ENCODE measurements at places on chromosomes 3 and 15.

DNA sequence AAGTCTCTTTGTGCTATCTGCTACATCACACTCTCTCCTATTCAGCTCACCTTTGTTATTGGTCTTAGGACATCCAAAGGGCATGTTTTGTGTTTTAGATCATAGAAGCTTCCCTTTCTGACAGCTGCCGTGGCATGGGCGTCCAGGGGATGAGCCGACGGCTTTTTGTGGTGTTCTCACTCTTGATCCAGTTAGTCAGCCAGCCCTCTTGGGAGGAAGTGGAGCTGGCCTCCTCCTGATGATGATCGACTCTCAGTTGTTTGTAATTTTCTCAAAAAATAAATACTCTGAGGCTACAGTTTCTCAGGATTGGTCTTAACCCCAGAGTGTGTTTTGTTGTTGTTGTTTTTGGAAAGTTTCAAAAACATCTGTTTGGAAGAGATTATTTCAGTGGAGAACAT is 34.4 kb downstream of the BOC start:
- peak; percentile 61 for DNase-seq

DNA sequence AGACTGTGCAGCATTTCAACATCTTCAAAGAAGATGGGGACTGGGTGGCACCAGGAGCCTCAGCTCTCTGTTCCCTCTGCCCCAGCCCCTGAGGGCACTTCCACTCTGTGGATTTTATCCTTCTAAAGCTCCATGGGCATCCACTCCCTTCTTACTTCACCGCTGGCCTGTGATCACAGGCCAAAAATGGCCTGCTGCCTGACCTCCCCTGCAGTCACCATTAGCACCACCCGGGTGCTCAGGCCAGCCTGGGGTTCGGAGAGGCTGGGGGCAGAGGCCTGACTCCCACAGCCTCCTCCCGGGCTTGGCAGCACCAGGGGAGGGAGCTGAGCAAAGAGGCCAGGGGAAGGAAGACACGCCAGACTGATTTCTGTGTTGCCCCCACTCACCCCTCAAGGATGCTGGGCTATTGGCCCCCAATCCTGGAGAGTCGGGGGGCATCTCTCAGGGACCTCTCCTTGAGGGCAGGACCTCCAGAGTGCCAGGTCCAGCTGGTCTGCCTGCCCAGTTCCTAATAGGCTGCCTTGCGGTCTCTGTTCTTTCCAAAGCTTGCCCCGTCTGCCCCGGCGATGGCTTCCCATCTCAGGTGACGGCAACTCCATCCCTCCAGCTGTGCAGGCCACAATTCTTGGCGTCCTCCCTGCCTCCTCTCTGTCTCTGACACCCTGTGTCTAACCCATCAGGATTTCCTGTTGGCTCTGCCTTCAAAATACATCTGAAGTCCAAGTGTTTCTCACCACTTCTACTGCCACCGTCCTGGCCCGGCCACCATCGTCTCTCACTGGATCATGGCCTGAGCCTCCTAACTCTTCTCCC is 67.1 kb downstream of the EXOG start:
- DNase-seq: no peak

DNA sequence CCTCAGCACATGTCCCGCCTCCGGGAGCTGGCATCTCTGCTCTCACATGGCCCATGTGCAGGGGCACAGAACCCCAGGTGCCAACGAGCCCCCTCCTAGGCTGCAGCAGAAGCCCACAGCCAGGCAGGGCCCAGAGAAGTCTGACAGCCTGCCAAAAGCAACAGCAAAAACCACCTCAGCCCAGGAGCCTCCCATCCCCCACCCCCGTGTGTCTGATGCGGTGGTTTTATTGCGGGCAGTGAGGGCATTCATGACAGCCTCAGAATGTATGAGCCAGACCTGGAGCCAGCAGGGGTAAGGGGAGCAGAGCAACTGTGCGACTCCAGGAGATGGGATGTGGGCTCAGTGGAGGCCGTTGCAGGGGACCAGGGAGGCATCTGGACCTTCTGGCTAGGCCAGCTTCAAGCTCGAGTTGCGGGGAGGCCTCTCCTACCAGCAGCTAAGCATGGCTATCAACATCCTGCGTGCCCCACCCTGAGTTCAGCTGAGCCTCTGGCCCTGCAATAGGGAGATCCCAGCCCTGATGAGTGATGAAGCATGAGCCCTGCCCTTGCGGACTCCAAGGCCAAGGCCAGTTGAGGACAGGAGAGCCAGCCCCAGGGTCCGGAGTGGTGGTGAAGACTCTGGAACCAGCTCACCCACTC is 52.5 kb downstream of the CYP11A1 start:
- no peak for DNase-seq

- DNase-seq: no peak
Observed at GRCh38 chr15:95347837-95348236, 982.7 kb upstream of the NR2F2 start.

DNA sequence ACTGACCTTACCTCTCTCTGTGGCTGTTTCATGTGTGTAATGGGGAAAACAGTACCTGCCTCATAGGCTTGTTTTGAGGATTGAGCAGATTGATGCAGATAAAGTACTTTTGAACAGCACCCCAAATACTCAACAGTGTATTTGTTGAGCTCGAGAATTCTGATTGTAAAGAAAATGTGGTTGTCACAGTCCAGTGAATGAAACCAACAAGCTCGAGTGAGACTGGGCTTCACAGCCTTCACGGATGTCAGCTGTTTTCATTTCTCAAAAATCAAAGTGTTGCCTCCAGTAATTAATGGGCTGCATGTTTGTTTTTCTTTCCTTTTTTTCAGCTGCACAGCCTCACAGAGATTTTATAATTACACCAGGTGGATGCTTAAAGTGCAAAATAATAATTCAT is 43.7 kb downstream of the PARP15 start:
- no peak for DNase-seq
